ENCODE measurements at places on chromosomes 12 and 14. TPM values are rescaled to one million over a fixed set of nuclear protein-coding genes. Genes with fewer than 3 reads are reported as not detected.

DNA sequence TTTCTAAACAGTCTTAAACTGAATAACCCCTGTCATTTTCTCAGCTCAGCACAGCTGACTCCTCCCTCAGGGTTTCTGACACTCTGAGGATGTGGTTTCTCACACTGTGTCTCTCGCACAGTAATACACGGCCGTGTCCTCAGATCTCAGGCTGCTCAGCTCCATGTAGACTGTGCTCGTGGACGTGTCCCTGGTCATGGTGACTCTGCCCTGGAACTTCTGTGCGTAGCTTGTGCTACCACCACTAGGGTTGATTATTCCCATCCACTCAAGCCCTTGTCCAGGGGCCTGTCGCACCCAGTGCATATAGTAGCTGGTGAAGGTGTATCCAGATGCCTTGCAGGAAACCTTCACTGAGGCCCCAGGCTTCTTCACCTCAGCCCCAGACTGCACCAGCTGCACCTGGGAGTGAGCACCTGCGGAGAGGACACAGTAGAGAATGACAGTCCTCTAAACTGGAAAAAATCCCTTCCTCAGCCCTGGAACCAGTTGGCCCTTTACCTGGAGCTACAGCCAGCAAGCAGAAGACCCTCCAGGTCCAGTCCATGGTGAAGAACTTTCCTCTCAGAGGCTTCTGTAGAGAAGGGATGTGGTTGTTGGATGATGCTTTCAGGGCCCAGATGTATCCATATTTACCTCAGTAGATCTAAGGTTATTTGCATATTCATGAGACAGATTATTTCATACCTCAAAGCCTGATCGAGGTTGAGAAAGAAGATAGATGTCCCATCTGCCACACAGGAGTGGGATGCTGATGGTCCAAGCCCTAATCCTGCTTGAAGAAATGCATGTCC is 984.8 kb downstream of the TMEM121 start:
- no peak for DNase-seq

DNA sequence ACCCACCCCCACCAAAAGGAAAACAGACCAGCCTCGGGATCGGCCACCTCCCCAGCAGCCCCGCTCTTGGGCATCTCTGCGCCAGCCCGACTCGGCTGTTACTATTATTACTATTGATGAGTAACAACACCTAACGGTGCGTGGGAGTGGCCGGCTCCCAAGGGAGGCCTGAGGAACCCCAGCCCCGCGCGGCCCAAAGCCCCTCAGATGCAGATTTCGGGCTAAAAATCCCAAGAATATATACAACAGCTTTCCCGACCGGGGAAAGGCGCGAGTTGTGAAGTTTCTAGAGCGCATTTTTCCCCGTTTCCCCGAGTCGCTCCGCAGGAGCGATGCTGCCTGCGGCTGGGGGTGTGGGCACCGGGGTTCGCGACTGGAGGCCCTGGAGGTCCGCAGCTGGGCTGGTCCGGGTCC is 565 bp downstream of the NT5DC3 start:
- no peak for DNase-seq

- DNase-seq = no peak
These were observed 4.0 kb downstream of the PTGER2 start for GRCh38 chr14:52318062-52318461.

GRCh38 chr12:52837781-52838608 is 3.9 kb upstream of the KRT79 start:
- DNase-seq = no peak

- no peak for DNase-seq
These were observed 2.9 kb upstream of the DENR start for GRCh38 chr12:122749569-122750332.

DNA sequence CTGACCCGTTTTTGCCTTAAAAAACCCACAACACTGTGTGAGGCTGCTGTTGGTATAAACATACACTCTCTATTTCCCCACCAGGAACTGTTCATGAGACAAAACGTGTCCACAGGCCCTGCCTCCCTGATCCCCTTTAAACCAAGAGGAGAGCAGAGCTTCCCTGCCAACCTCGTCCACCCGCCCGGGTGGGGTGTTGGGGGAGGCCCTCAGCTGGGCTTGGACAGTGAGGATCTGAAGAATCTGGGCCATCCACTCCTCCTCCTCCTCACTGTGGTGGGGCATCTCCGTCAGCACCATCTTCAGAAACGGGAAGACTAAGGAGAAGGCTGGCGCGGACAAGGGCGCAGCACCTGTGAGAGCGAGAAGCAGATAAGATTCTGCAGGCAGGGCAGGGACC is 36.8 kb downstream of the GCN1 start:
- no peak for DNase-seq

GRCh38 chr12:17304503-17305347 is 698.8 kb upstream of the LMO3 start:
- DNase-seq = no peak

DNA sequence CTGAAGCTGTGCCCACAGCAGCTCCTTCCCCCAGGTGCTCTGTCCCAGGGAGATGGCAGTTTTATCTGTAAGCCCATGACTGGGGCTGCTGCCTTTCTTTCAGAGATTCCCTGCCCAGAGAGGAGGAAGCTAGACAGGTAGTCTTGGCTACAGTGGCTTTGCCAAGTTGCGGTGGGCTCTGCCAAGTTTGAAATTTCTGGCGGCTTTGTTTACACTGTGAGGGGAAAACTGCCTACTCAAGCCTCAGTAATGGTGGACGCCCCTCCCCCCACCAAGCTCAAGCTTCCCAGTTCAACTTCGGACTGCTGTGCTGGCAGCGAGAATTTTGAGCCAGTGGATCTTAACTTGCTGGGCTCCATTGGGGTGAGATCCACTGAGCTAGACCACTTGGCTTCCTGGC is 124.7 kb downstream of the MSRB3 start:
- no peak for DNase-seq

- DNase-seq = no peak
These were observed 197.4 kb upstream of the FRMD6 start for GRCh38 chr14:51454351-51454750.

DNA sequence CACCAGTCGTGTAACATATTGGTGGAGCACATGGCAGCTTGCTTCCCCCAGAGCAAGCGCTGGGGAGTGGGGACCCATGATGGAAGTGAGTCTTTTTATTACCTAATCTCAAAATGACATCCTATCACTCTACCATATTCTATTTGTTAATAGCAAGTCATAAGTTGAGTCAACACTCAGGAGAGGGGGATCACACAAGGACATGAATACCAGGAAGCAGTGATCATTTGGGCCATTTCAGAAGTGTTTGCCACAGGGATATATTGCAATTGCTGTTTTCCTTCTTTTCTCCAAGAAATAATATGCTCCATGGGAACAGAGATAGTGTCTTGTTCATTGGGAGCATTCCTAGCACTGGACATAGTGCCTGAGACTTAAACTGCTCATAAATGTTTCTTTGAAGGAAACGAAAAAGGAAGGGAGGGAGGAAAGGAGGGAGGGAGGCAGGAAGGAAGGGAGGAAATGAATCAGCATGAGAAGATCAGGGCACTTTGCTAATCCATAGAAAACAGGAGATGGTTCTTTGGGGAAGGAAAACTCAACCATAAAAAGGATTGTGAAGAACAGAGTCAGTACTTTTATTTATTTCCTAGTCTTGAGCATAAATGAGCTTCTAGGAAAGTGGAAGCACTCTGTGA is 39.2 kb upstream of the EEA1 start:
- DNase-seq = no peak

Gene PEX5
- 40.0 TPM for polyA plus RNA-seq

Gene SERPINA1
- 0.39 TPM for polyA plus RNA-seq

Gene JAG2
- polyA plus RNA-seq = 40.4 TPM

Gene PIK3C2G
- polyA plus RNA-seq = 0.08 TPM

Gene HOXC12
- polyA plus RNA-seq = not detected

Gene PRB2
- not detected for polyA plus RNA-seq

Data from forelimb muscle (tissue), 1 donor.